Right ventricle myocardium inferior (tissue), 1 donor: ENCODE measurements at places on chromosomes 7 and 10.

- DNase-seq = no peak
These were observed 192.9 kb upstream of the SH2B2 start for GRCh38 chr7:102093599-102094315.

DNA sequence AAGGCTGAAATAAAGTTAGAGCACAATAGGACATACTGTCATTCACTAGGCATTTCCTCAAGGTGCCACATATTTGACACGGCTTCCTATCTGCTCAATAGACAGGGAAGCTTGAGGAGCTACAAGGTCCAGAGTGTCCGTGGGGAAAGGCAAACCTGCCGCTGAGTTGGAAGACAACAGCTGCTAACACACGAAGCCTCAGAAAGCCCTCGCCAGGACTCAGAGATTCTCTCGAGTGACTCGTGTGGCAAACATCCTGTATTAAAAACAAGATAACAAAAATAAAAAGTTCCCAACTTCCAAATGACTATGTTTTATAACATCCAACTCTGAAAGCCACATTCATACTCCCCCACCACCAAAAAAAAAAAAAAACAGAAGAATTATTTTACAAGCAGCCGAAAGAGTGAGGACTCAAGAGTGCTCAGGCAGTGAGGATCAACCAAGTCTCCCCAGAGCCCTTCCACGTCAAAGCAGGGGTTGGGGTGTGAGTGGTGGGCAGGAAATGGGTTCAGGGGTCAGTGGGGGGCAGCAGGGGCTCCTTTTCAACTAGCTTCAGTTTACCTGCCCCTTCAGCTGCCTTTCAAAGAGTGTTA, 67.6 kb downstream of the STK17A start:
- DNase-seq = no peak

DNA sequence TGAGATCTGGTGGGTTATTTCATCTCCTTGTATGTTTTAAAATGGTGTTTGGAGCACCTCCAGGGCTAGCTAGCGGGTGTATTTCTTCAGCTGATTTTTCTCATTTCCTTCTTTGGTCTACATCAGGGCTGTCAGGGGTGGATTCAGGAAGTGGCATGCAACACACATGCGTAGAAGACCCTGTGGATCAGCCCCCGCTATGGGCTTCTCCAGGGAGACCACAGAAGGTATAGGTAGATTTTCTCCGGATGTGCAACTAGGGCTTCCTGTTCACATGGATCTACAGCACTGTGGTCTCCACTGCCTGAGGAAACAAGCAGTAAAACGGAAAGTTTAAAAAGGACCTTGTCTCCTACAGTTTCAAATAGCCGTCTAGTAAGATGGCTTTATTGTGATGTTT, 10.4 kb downstream of the NUB1 start:
- no peak for DNase-seq

- DNase-seq = no peak
These were observed 581.6 kb downstream of the TCERG1L start for GRCh38 chr10:130729876-130730275.

DNA sequence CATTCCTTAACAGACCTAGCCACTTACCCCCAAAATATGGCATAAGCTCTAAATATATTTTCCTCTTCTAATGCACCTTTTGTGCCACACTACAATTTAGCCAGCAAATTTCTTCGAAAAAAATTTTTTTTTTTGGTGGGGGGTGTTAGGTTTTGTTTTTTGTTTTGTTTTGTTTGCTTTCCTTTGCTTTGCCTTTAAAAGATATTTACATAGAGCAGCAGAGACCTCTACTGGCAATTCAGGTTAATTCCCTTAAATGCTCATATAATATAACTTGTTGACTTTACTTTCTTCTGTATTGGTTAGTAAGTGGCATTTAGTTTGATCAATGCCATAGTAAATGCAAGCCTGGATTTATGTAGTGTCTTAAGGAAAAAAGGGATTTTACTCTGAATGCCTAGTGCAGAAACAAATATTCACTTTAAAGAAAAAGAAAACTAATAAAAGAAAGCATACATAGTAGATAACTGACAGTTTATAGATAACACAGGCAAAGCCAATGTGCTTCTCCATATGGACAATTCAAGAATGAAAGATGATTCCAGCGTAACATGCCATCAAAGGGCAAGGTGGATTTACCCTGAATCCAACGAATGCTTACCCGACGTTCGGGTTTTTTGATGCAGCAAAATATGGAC, 1250.6 kb downstream of the GATA3 start:
- no peak for DNase-seq

- no peak for DNase-seq
These were observed 22.8 kb upstream of the ADAMTS14 start for GRCh38 chr10:70649526-70649925.

GRCh38 chr7:118075936-118076335, 108.0 kb upstream of the LSM8 start:
- no peak for DNase-seq

DNA sequence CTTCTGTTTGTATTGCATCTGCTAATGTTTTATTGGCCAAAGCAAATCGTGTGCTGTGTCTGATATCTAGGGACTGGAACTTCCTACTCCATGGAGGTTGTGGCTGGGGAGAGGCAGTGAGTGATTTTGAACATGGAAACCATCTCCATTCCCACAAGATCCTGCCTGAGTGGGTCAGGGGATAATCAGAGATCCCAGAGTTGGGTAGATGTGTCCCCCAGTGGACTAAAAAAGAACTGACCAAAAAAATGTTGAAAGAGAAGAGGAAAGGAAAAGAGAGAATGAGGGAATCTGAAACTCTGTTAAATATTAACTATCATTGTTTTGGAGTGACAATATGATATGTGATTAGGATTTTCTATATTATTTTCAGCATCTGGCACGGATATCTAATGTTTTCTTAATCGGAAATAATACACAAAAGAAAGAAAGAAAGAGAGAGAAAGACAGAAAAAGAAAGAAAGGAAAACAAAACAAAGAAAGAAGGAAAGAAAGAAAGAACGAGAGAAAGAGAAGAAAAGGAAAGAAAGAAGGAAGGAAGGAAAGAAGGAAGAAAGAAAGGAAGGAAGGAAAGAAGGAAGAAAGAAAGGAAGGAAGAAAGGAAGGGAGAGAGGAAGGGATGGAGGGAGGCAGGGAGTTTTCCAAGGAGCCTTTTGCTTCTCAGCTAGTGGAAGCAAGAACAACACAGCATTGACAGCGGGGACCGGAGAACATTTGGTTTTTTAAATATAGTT, 638.5 kb downstream of the CCSER2 start:
- no peak for DNase-seq

- peak; percentile 47 for DNase-seq
These were observed 101.9 kb upstream of the TNRC18 start for GRCh38 chr7:5525271-5526099.

GRCh38 chr10:125157505-125157904, 2.9 kb downstream of the CTBP2 start:
- no peak for DNase-seq

DNA sequence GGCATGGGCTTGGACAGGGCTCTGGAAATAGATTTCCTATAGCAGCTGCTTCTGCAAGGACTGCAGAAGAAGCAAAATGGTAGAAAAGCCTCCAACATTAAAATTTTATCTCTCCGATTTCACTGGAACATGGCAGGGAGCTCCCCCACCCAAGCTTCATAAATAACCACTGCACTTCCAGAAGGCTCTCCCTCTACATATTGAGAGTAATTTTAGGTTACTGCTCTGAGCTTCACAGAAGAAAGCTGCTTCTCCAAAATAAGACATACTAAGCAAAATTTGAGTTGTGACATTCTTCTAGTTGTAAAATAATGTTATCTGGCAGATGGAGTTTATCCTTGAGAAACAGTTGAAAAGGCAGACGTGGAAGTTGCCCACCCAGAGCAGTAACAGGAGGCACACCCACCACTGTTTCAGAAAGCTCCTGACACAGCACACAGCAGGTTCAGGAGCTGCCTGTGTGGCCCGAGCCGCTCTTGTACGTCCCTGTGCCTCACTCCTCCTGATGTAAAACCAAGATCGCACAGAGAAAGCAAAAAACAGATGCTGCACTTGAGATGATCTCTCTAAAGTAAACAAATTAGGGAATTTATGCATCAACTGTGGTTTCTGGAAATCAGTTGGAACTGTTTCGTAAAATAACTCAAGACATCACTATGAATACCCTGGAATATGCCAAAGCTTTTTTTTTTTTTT, 621.0 kb downstream of the PARD3 start:
- DNase-seq = no peak

- DNase-seq = no peak
These were observed 44.3 kb downstream of the TRRAP start for GRCh38 chr7:98922392-98923187.

DNA sequence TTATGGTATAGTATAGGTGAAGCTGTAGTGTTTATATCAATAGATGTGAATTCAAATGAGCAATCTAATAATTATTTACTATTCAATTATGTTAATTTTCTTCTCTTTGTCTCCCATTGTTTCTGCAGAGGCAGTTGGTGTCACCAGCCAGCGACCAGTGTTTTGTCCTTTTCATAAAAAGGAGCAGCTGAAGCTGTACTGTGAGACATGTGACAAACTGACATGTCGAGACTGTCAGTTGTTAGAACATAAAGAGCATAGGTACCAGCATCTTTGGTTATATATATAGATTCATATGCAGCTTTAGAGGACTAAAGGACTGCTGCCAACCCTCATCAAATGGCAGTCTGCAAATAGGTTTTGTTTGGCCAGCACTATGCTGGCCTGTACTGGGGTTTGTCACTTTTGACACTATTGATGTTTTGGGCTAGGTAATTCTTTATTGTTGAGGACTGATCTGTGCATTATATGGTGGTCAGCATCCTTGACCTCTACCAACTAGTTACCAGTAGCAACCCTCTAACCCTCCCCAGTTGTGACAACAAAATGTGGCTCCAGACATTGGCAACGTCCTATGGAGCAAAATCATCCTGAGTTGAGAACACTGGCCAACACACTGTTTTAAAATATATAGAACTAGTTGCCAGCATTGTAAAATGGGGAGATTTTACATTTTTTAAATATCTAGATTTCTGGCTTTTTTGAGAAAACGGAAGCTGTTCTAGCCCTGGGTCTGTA, 59.2 kb downstream of the TRIM24 start:
- DNase-seq = no peak

- no peak for DNase-seq
These were observed 14.6 kb downstream of the PPIF start for GRCh38 chr10:79361726-79362397.

- DNase-seq = no peak
These were observed 27.2 kb upstream of the PDCD4 start for GRCh38 chr10:110844617-110844881.

- no peak for DNase-seq
These were observed 156.8 kb upstream of the FRMD4A start for GRCh38 chr10:14487488-14487883.

- DNase-seq = no peak
These were observed 618.5 kb downstream of the CCSER2 start for GRCh38 chr10:84946904-84947303.

- no peak for DNase-seq
These were observed 1.2 kb downstream of the GFRA1 start for GRCh38 chr10:116271593-116272439.

- peak; percentile 88 for DNase-seq
These were observed at the start of gene TMEM273 for GRCh38 chr10:49187950-49188761. Gene TMEM273, minus strand, starts transcription at chr10:49188391. Its CDS starts 55 bp downstream, at chr10:49188336.

DNA sequence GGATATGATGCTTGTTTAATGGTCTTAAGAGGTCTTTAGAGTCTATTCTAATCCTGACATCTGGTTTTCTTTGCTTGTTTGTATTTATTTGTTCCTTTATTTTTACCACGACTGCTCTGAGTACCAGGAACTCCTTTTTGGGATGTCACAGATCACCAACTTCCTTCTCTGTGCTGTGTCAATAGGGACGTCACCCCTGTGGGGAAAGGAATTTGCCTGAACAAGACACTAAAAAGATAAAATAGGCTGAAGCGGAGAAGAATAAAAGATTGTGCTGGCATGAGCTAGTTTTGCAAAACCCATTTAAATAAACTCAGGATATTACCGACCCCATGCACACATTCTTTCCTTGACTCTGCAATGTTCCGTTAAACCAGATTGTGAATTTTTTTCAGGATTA, 27.7 kb downstream of the MGMT start:
- no peak for DNase-seq

DNA sequence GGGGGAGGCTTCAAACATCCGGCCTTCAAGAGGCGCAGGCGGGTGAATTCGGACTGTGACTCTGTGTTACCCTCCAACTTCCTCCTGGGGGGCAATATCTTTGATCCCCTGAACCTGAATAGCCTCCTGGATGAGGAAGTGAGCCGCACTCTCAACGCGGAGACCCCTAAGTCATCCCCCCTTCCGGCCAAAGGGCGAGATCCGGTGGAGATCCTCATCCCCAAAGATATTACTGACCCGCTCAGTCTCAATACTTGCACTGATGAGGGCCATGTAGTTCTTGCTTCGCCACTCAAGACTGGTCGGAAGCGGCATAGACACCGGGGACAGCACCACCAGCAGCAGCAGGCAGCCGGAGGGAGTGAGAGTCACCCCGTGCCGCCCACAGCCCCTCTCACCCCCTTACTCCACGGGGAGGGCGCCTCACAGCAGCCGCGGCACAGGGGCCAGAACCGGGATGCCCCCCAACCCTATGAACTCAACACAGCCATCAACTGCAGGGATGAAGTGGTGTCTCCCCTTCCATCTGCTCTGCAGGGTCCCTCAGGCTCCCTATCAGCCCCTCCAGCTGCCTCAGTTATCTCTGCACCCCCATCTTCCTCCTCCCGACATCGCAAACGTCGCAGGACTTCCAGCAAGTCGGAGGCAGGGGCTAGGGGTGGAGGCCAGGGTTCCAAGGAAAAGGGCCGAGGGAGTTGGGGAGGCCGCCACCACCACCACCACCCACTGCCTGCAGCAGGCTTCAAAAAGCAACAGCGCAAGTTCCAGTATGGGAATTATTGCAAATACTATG, 1.1 kb downstream of the MEPCE start:
- no peak for DNase-seq

- DNase-seq = no peak
These were observed 36.5 kb upstream of the AP5Z1 start for GRCh38 chr7:4738711-4739527.

DNA sequence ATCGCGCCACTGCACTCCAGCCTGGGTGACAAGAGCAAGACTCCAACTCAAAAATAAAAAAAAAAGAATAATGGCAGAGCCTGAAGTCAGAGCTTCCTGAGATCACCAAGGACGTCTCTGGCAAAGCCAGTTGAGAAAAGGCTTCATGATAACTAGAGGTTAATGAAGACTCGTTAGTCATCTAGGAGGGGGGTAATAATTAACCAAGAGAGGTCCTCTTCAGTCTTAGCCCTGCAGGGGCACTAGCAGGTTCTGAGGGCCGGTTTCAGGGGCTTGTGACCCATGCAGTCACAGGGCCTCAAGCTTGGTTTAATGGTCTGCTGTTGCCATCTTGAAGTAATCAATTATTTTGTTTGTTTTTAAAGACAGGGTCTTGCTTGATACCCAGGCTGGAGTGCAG, 28.6 kb upstream of the PROSER2 start:
- DNase-seq = no peak

GRCh38 chr7:75979759-75980429, 14.5 kb downstream of the TMEM120A start:
- DNase-seq = peak; percentile 75
